Substantia nigra (tissue), 51 donors: ENCODE measurements at places on chromosomes 12 and 14.

DNA sequence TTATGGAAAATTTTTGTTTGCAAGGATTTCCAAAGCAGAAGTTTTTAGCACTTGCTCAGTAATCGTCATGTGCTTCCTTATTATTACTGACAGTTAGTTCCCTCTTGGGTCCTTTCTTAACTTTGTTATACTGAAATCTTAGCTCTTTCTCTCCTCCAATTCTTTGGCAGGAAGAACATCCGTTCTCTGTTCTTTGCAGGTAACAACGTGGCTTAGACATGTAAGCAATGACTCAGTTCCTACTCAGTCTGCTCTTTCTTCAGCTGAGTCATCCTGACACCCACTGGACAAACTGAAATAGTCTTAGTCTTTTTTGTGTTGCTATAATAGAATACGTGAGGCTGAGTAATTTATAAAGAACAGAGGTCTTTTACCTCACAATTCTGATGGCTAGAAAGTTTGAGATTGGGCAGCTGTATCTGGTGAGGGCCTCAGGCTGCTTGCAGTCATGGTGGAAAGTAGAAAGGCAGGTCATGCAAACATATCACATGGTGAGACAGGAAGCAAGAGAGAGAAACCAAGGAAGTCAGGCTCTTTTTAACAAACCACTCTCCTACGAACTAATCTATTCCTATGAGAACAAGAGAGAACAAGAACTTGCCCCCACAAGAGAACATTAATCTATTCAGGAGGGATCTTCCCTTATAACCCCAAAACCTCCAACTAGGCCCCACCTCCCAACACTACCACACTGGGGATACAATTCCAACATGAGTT lies 49.2 kb downstream of the TESPA1 start:
- DNase-seq = no peak

- no peak for DNase-seq
Measured at GRCh38 chr12:27879708-27880107, 92.8 kb downstream of the PTHLH start.

- DNase-seq = no peak
Measured at GRCh38 chr14:55845963-55846825, 266.2 kb downstream of the KTN1 start.

DNA sequence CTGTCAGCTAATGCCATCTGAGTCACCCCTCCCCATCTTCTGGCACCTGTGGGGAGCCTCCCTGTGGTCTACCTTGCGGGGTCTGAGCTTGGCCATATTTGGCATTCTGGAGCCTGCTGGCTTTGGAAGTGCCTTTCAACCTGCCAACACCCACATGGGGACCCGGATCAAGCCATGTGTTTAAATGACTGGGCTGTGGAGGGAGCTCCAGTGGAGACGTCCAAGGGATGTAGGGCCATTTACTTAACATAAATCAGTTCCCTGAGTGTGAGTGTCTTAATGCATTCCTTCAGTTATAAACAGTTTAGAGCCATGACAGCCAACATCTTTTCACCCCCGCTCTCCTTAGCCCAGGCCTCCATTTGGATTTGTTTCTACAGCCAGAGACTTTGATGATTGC lies 22.0 kb downstream of the CACNA1C start:
- no peak for DNase-seq

DNA sequence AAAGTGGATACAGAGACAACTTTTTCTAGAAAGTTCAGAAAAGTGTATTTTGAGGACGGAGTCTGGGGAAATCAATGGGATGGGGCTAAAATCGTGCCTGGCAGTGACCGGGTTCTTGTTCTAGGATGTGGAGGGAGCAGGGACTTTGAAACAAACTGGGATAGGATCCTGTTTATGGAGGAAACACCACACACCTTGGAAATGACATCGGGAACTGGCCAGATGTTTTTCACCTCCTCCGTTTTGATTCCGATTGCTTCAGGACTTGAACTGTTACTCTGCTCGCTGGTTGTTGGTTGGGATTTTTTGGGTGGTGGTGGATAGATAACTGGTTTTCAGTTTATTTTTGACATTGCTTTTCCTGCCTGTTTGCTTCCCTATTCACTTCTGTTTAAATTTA lies 506 bp downstream of the EMP1 start:
- no peak for DNase-seq

DNA sequence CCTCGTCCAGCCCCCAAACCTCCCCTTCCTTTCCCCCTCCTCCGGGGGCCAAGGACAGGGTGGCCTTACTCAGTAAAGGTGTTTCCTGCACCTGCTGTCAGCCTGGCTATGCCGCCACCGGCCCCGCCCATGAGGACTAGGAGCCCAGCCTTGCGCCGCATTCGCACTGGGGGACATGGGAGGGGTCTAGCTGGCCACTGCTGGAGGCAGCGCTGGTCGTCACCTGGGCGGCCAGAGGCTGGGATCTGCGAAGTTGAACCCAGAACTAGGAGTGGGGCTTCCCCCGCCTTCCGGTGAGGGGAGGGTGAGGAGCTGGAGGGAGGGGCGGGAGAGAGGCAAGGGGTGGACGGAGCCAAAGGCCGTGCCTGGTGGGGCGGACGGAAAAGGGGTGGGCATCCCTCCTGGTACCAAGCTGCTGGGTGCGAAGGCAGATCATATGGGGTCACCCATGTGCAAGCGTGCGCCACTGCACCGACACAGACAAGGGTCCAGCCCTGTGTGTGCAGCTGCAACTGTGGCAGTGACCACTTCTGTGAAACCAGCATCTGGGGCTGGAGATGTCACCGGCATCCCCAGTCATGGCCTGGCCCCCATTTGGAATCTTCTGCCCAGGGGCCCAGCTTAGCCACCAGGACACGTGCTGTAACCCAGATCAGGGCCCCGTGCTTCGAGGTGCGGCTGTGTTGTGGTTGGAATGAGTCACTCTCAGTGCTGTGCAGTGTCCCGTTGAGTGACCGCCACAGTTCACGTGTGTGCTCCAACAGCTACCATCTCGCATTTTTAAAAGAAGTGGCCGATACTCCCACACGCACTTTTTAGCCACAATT lies 8.5 kb downstream of the AMN start:
- DNase-seq = no peak

- DNase-seq = no peak
Measured at GRCh38 chr12:14960548-14961465, 594 bp downstream of the ARHGDIB start.

GRCh38 chr12:48744251-48745008 lies 27.9 kb upstream of the CCNT1 start:
- DNase-seq = no peak

GRCh38 chr12:31850268-31850667 lies 108.9 kb upstream of the RESF1 start:
- no peak for DNase-seq

DNA sequence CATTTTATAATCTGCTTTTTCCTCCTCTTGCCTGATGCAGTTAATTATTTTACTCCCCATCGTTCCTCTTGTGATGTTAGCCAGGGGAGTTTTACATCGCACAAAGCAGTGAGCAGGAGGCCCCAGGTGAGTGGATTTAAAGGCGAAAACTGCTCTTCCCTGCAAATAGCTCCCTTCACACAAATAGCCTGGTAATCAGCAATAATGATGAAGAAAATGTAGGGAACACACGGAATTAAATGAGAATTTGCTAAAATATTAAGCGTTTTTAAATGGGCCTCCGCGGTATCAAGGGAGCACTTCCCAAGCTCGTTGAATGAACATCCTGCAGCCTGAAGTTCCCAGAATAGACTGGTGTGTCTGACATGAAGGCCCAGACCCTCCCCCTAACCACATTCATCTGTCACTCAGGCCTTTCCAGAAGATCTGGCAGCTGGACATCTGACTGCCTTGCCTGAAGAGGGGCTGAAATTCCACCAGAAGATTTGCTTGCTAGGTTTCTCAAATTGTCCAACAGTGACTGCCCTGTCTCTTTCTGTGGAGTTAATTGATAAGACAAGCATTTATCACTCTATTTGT lies 127.2 kb downstream of the CCDC60 start:
- no peak for DNase-seq

GRCh38 chr12:92065018-92065499 lies 80.6 kb downstream of the BTG1 start:
- peak; percentile 4 for DNase-seq

GRCh38 chr14:36254020-36254624 lies 66.3 kb downstream of the MBIP start:
- DNase-seq = no peak

DNA sequence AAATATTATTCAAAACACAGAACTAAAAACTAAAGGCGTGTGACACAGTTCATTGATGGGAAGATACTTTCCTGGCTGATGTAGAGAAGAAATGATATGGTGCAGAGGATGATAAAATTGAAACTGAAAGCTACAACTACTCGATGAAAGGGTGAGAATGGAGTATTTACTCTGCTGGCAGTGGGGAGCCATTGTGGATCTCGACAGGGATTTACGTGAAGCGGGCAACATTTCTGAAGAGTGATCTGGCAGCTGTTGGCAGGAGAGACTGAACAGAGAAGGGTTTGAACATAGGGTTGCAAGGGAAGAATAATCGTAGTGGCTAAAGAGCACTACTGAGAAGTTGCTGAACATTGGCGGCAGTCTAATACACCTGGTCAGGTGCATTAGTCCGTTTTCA lies 464.9 kb downstream of the PDZRN4 start:
- DNase-seq = no peak

- no peak for DNase-seq
Measured at GRCh38 chr12:96186607-96187301, 7.4 kb upstream of the ELK3 start.

- no peak for DNase-seq
Measured at GRCh38 chr14:51540364-51540763, 111.3 kb upstream of the FRMD6 start.
